MM.1S (cell line): ENCODE measurements at places on chromosomes 7 and 10.

DNA sequence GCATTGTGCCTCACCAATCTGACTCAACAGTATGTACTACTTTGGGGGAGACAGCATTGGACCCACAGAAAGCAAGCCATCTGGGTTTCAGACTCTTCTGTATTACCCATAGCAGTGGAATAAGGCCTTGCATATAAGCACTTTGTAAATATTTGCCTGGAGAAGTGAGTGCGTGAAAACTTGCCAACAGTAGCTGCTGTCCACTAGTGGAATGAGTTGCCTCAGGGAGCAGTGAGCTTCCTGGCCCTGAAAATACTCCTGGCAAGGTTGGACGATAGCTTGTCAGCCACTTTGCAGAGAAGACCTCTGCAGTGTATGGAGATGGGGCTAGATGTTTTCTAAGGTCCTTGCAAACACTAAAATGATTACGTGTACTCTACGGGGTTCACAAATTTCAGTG is 21.6 kb downstream of the GARS1 start:
- H3K4me3 ChIP-seq: no peak overlapping the region
- no peaks in the 10 kb centered on the region for H3K27me3 ChIP-seq
- no peaks in the 10 kb centered on the region for H3K4me1 ChIP-seq
- peaks cover 23% of the 10 kb centered on the region; the same call in 1 of the 2 replicates for H3K36me3 ChIP-seq

DNA sequence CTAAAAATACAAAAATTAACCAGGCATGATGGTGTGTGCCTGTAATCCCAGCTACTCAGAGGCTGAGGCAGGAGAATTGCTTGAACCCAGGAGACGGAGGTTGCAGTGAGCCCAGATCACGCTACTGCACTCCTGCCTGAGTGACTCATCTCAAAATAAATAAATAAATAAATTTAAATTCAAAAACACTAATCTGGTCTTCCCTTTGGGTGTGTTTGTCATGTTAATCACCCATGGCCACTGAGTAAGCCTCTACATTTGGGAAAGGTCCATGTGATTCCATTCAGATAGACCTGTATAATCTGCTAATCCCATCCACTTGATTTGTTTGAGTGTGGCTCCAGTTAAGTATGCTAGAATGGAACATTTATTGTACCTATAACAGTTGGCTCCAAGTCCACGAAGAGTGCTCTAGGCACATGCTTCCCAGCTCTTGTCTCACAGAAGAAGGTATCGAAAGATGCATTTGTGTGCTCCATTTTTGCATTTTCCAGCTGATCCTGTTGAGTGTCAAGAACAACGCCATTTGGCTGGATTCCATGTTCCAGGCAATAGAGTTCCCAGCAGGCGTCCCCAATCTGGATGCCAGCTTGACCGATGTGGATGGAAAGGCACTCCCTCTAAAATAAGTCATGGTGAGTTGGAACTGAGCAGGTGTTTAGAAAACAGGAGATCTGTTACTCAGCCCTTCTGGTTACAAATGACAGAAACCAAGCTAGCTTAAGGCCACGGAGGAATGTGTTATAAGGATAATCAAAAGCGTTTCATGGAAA is 4.0 kb downstream of the TUBAL3 start:
- no peaks in the 10 kb centered on the region for H3K36me3 ChIP-seq
- H3K4me1 ChIP-seq: no peaks in the 10 kb centered on the region
- no peaks in the 10 kb centered on the region for H3K27me3 ChIP-seq
- H3K4me3 ChIP-seq: no peak overlapping the region

DNA sequence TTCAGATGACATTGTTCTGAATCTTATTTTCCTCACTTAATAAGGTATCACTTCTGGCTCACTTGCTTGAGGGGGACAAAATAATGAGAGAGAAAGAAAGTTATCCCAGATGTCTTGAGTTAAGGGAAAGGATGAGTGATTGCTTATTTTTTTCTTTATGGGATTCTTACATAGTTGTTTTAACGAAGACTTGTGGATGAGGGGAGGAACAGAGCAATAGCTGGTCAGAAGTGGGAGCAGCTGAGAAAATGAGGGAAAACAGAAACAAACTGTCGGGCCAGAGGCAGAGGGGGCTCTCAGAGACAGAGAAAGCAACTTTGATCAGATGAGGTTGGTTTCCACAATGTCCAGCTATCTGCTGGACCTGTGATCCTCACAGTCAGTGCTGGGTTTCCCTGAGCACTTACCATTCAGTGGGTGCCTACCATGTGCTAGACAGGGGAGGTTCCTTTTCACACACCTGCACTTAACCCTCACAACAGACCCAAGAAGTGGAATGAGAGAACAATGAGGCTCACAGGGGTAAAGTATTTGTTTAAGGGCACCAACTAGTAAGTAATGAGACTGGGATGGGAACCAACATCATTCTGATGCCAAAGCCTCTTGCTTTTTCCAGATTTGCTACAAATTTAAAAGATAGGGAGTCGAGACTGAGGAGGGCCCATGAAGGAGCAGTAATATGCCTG is 64.2 kb downstream of the BICC1 start:
- no peak overlapping the region for H3K27ac ChIP-seq
- no peaks in the 10 kb centered on the region for H3K27me3 ChIP-seq
- no peaks in the 10 kb centered on the region for H3K36me3 ChIP-seq

DNA sequence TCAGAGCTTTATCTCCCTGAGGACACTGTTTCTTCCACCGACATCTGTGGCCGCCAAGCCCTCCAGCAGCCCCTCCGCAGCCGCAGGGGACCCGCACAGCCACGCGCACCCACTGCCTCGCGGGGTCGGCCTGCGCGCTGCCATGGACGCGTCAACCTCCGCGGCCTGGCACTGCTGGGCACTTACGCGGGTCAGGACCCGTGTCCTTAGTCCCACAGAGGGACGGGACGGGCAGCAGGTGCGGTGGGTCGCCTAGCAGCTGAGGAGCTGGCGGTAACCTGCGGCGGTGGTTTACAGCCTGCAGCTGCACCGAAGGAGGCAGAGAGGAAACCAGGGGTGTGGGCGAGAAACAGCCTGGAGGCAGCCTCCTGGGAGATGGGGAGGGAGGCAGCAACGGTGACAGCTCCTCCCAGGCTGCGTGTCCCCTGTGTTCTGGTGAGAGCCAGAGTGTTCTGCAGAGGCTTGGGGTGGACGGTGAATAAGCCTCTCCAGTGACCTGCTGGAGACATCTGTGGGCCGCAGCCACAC is 61.3 kb downstream of the SEC61G start:
- no peaks in the 10 kb centered on the region for H3K27me3 ChIP-seq
- no peak overlapping the region for H3K4me3 ChIP-seq
- DNase-seq: no peak
- H3K36me3 ChIP-seq: no peaks in the 10 kb centered on the region
- no peaks in the 10 kb centered on the region for H3K4me1 ChIP-seq
- H3K27ac ChIP-seq: no peak overlapping the region

GRCh38 chr7:133165001-133165400 is 83.1 kb upstream of the CHCHD3 start:
- H3K4me3 ChIP-seq: no peak overlapping the region
- no peaks in the 10 kb centered on the region for H3K4me1 ChIP-seq
- no peaks in the 10 kb centered on the region for H3K27me3 ChIP-seq
- H3K36me3 ChIP-seq: no peaks in the 10 kb centered on the region
- no peak for DNase-seq

GRCh38 chr10:121753726-121754476 is 155.7 kb upstream of the FGFR2 start:
- no peak overlapping the region for H3K27ac ChIP-seq
- H3K4me3 ChIP-seq: no peak overlapping the region
- no peak for DNase-seq
- no peaks in the 10 kb centered on the region for H3K27me3 ChIP-seq
- H3K4me1 ChIP-seq: no peaks in the 10 kb centered on the region

- H3K4me1 ChIP-seq: no peaks in the 10 kb centered on the region
- peaks cover 25% of the 10 kb centered on the region for H3K27me3 ChIP-seq
- H3K4me3 ChIP-seq: no peak overlapping the region
- no peak for DNase-seq
- H3K36me3 ChIP-seq: no peaks in the 10 kb centered on the region
Measured at GRCh38 chr7:96786998-96787395, 77.4 kb upstream of the SEM1 start.
